NCI-H1930 (cell line): ENCODE measurements at places on chromosomes 7 and 10.

DNA sequence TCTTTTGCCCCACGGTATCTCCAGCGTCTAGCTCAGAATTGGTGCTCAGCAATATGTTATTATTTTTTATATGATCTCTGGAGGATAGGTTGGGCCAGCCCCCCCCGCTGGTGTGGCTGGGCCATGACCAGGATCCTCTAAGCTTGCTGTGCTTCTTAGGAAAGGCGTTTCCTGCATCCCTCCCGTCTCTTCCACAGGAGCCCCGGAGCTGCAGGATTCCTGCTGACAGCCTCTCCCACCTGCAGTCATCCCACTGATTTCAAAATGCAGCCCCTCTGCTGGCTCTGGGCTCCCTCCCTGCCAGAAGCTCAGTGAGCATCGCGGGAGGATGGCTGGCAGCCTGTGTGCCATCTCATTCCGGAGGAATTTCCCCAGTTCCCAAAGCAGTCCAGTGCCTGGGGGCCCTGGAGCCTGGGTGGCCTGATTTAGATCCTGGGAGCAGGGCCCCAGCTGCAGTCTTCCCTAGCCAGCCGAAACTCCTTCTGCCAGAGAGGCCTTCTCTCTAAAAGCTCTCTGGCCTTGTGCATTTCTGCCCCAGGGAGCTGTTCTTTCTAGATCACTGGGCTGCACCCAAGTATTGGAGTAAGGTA, 21.8 kb upstream of the GOLGA7B start:
- no peak for DNase-seq

- DNase-seq = no peak
Measured at GRCh38 chr10:110498982-110499795, 1.5 kb downstream of the DUSP5 start.

DNA sequence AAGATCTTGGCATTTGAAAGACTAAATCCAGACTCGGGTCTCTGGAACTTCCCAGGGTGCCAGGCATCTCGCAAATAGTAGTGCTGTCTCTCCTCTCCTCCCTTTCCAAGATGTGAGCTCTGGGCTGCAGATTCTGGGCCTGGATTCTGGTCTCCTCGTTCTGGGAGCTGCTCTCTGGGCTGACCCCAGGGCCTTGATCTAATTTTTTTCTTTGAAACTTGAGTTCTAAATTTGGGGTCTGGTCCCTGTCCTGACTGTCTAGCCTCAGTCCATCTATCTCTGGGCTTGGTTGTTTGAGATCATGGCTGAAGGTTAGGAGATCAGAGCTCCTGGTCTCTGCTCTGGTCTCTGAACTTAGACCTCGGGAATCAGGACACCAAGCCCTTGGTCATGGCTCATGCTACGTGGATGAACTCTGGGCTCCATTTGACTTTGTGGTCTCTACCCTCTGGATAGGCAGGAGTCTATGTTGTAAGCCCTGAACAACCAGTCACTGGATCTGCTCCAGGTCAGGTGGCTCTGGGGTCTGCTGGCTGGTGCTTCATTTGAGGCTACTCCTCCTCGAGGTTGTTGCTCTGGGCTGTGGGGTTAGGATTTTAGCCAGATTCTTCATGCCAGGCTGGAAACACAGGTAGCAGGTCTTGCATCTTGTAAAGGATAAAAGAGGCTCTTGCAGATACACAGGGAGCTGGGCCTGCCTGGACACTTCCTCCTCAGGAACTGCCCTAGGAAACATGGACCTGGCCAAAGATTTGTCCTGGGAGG, 8.0 kb upstream of the MBL2 start:
- no peak for DNase-seq

GRCh38 chr7:31054608-31055278, 2.6 kb downstream of the ADCYAP1R1 start:
- DNase-seq = no peak

- DNase-seq = no peak
Measured at GRCh38 chr10:6342096-6342685, 139.5 kb downstream of the PFKFB3 start.

DNA sequence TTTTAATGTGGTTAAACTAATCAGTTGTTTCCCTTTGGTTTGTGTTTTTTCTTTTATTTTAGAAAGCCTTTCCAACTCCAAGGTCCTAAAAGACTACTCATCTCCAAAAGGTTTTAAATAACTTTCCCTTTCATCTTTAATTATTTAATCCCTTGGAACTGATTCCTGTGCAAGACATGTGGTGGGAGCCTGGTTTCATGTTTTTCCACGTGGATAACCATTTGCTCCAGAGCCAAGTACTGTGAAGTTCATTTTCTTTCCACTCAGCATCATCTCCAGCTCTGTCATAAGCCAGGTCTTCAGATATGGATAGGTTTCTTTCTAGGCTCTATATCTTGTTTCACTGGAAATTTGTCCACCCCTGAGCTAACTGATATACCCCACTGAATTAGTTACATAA, 16.7 kb downstream of the PPP1R3C start:
- DNase-seq = no peak

DNA sequence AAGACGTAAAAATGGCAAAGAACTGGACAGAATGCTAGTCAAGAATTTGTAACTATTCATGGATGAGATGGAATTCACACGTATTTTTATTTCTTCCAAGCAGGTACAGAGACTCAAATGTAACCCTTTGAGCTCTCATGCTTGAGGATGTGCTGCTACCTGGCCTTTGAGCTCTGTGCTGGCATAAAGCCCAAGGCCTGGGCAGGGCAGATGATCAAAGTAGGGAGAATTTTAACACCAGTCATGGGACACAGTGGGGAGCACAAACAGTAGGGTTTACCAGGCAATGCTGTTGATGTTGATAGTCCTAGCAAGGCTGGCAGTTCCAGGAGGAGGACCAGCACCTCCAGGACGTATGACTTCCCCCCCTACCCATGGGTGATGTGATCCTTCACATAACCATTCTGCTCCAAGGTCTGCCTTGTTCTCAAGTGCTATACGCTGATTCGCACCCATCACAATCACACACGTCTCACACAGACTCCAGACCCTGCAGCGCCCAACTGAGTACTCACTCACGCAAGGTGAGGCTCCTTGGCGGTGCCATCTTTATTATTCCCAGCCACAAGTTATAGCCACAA, 48.6 kb upstream of the DLG5 start:
- DNase-seq = no peak

GRCh38 chr7:143499246-143499645, 21.6 kb downstream of the TAS2R41 start:
- no peak for DNase-seq

DNA sequence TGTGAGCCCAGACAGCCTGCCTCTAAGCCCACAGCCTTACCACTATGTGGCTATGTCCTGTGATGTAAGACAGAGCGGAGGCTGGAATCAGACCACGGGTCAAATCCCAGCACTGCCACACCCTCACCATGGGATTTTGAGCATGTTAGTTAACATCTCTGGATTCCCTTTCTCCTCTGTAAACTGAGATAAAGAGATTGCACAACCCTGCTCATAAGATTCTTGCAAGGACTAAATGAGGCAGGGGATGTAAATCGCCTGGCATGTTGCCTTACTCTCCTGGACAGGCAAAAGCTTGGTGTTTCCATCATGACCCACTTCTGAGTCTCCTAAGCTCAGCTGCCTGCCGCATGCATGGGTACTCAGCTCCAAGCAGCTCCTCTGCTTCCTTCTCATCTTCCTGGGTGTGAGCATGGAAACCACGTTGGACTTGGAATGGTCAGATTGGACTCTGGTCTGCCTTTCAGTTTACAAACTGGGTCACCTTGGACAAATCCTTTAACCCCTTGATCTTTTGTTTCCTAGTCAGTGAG, 41.3 kb upstream of the MTURN start:
- DNase-seq = no peak

GRCh38 chr7:41835976-41836530, 133.2 kb upstream of the INHBA start:
- no peak for DNase-seq

DNA sequence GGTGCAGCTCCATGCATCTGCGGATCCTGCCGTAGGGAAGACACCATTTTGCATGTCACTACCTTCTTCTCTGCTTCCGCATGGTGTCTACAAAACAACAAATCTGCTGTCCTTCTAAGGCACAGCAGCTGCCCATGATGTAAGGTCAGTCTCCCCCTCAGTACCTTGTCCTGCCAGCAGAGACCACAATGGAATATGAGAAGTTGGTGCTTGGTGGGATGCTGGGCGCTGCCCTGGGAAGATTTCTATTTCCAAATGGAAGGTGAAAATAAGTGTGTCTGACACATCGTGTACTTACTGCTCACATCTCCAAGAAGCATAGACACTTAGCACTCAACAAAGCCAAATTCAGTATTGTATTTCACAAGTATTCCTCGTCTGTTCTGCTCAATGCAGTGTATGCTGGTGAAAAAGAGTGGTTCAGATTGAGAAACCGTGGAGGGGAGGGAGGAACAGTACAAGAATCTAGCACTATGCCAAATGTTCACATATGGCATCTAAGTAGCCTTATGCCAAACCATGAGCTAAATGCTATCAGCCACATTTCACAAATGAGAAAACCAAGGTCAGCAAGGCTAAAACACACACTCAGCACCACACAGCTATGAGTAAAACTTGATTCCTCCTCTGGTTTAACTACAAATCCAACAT, 95.0 kb downstream of the GRB10 start:
- no peak for DNase-seq

DNA sequence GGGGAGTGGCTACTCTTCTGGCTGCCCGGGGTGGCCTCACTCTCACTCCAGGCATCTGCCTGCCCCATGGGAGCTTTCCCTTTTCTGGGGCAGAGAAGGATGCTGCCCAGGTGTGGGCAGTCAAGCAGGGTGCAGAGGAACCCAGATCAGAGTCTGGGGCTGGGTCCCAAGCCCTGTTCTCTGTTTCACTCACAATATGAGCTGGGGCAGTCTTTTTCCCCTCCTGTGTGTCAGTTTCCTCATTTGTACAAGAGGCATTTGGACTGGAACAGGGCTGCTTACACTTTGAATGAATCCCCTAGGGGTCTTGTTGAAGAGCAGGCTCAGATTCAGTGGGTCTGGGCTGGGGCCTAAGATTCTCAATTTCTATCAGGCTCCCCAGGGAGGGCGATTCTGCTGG, 38.4 kb upstream of the AQP1 start:
- no peak for DNase-seq

- no peak for DNase-seq
Measured at GRCh38 chr7:41869997-41870396, 167.1 kb upstream of the INHBA start.

DNA sequence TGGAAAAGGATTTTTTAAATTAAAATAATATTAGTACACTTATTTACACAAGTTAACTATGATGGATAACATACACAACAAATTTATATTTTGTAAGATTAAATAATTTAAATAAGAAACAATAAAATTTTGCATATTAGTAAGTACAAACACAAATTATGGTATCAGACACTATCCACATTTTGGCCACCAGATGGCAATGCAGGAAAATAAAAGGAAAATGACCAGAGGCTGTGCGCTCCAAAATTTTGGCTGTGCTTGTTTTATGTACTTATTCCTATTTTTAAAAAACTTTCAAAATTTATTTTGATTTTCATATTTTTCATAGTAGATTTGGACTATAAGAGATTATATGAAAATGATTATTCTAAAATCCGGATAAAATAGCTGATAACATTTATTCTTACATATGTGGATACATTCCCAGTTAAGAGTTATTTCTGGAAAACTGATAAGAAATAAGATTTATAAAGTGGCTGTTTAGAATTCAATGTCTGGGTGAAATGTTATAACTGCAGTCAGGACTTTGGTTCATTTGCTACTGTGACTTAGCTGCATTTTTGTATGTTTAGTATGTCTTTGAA, 274.7 kb upstream of the HGF start:
- peak; percentile 55 for DNase-seq

- DNase-seq = no peak
Measured at GRCh38 chr10:5589011-5589660, 64.4 kb downstream of the CALML3 start.

DNA sequence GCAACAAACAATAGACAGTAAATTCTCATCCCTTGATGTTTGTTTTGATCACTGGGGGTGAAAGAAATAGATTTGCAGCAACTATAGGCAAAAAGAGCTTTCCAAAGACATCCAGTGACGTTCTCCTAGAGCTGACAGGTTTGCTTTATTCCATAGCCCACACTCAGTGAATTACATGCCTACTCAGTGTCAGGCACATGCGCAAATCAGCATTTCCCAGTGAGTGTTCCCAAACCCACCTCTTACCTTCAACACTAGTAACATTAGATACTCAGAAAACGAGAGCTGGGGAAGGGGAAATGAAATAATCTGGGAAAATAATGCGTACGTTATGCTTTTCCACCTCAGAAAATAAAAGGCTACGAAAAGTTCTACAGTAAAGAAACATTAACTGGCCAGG, 144.1 kb downstream of the CPEB3 start:
- no peak for DNase-seq

GRCh38 chr10:47435081-47435480, 48.8 kb downstream of the ANXA8 start:
- no peak for DNase-seq

DNA sequence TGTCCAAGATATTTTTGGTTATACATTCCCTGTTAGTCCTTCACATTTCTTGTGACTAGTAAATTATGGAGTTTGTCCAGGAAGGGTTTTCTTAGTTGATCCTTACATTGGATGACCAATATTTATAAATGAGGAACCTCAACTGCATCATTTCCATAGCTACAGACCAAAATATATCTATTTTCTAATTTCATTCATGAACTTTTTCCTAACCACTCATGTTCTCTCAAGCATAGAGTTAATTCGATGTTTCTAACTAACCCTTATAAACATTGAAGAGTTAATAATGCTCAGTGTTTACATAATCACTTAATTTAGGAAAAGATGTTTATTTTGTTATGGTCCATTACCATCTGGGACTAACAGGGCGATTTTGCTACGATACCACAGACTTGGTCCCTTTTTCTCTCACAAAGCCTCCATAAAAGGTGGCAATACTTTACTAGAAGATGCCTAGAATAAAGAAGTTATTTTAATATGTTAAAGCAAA, 591.0 kb downstream of the MAGI2 start:
- DNase-seq = no peak

GRCh38 chr10:52571516-52572182, 200.9 kb downstream of the MBL2 start:
- no peak for DNase-seq

- DNase-seq = no peak
Measured at GRCh38 chr7:4003503-4003902, 678.6 kb upstream of the FOXK1 start.

DNA sequence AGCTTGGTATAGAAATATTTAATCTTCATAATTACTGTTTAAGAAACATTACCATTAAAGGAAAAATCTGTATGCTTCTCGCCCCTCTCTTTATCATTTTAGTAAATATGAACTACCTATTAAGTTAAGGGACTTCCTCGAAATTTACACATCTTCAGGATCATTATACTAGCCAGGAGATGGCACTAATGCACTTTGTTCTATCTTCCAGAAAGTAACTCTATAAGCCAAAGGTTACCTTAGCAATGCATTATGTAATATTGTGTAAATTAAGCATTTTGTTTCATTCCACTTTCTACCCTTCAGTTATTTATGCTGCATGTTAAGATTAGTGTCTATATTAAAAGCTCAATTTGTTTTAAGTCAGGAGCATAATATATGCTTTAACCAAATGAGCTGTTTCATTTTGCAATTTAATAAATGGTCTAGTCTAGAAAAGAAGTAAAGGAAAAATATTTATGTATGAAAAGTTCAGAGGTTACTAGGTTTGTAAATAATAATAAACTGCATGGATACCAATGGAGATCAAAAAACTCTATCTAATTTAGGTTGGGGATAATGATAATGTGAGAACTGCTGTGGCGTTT, 128.5 kb downstream of the ANKRD7 start:
- DNase-seq = no peak

GRCh38 chr10:128932071-128932820, 534.8 kb upstream of the MGMT start:
- DNase-seq = no peak
